ENCODE measurements at places on chromosomes 7 and 10. TPM values are rescaled to one million over a fixed set of nuclear protein-coding genes. Genes with fewer than 3 reads are reported as not detected.

Gene ZNF107
- total RNA-seq = 16.0 TPM

Gene REPIN1
- total RNA-seq = 79.6 TPM

Gene ZNF37A
- 27.8 TPM for total RNA-seq

GRCh38 chr10:2623675-2624274 lies 443.6 kb upstream of the PFKP start:
- ATAC-seq = no peak
- no peak overlapping the region for H3K4me3 ChIP-seq
- H3K27me3 ChIP-seq = peaks cover 7% of the 10 kb centered on the region
- H3K4me1 ChIP-seq = no peaks in the 10 kb centered on the region
- H3K27ac ChIP-seq = no peak overlapping the region

GRCh38 chr10:6134099-6134823 lies 45.4 kb downstream of the RBM17 start:
- H3K36me3 ChIP-seq = peaks cover 37% of the 10 kb centered on the region
- H3K27me3 ChIP-seq = no peaks in the 10 kb centered on the region
- peak overlapping the region; percentile 90 for H3K4me3 ChIP-seq
- peaks cover 41% of the 10 kb centered on the region for H3K4me1 ChIP-seq
- no peak for ATAC-seq
- H3K27ac ChIP-seq = peak overlapping the region; percentile 98

- no peak for ATAC-seq
- no peaks in the 10 kb centered on the region for H3K27me3 ChIP-seq
- peaks cover 12% of the 10 kb centered on the region for H3K4me1 ChIP-seq
- no peaks in the 10 kb centered on the region for H3K36me3 ChIP-seq
- H3K27ac ChIP-seq = no peak overlapping the region
These were observed 27.5 kb downstream of the PVRIG start for GRCh38 chr7:100247152-100247757.

- H3K4me1 ChIP-seq = no peaks in the 10 kb centered on the region
- ATAC-seq = no peak
- H3K36me3 ChIP-seq = no peaks in the 10 kb centered on the region
- H3K4me3 ChIP-seq = no peak overlapping the region
These were observed 155.1 kb downstream of the LSM5 start for GRCh38 chr7:32335107-32335506.

- H3K4me3 ChIP-seq = no peak overlapping the region
- H3K27me3 ChIP-seq = peaks cover 43% of the 10 kb centered on the region
- H3K4me1 ChIP-seq = no peaks in the 10 kb centered on the region
- ATAC-seq = no peak
These were observed 276.1 kb upstream of the NEBL start for GRCh38 chr10:21172930-21173801.

DNA sequence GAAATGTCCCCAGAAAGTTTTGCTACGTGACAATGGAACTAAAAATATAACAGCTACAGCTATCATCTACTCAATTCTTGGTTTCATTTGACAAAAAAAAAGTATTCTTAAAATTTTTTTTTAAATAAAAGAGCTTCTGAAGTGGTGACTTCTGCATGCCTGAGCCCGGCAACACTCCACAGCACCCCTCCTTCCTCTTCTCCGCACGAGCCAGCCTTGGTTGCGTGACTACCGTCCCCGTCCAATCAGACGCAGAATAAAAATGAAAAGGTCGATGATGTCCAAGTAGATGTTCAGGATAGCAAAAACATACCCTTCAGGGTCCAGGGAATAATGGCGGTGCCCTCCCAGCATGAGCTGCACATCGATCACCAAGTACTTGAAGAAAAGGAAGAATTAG lies 34.5 kb upstream of the GATAD1 start:
- ATAC-seq = no peak
- peaks cover 6% of the 10 kb centered on the region for H3K27me3 ChIP-seq
- no peaks in the 10 kb centered on the region for H3K36me3 ChIP-seq
- H3K4me3 ChIP-seq = no peak overlapping the region

DNA sequence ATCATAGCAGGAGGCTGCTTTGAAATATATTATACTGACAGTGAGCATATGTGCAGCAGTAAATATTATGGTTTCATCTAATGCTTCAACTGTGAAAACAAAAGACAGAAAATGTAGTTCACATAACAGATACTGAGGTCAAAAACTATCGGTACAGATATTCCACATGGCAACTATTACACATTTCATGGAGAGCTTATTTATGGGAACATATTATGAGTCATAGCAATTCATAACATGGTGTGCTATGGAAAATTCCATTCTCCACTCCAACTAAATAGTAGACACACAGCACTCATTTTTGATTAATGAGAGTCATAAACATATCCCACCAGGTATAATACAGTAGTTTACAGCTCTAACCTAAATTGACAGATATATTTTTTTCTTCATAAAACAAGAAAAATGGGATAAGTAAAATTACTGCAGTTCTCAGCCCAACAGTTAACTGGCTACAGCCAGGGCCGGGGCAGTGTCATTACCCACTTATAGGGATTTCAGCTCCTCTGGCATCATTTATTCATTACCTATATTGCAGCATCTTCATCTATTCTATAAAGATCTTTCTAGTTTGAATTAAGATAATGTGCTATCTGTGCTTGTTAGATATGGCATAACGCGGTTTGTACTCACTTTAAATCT lies 475.6 kb upstream of the KLF6 start:
- H3K27me3 ChIP-seq = no peaks in the 10 kb centered on the region
- peak; percentile 44 for ATAC-seq
- H3K36me3 ChIP-seq = no peaks in the 10 kb centered on the region
- no peaks in the 10 kb centered on the region for H3K4me1 ChIP-seq
- no peak overlapping the region for H3K4me3 ChIP-seq
- H3K27ac ChIP-seq = no peak overlapping the region

- no peak overlapping the region for H3K4me3 ChIP-seq
- H3K27me3 ChIP-seq = peaks cover 21% of the 10 kb centered on the region
- no peak overlapping the region for H3K27ac ChIP-seq
- no peak for ATAC-seq
These were observed 33.9 kb downstream of the MALSU1 start for GRCh38 chr7:23332910-23333612.

Measured in activated T-helper 17 cell treated with anti-CD3 and anti-CD28 coated beads, Interleukin-2, amount 50 U/mL, for 72 hours (primary cell).